A673 (cell line): ENCODE measurements at places on chromosomes 12 and 14.

DNA sequence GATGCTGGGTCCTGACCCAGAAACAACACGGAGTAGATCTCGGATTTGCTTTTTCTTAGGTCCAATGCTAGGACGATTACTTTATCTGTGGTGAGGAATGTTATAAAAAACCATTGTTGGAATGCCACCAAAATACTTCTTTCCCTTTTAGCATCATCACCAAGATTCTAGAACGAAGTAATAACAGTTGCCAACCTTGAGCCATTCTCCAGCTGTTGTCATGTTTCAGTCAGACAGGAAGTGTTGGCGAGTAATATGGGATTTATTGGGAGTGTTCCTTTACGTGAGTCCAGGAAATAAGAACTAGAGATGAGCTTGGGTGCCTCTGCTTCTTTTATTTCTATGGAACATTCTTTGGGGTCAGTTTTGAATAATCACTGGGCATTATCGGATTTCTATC, 892.9 kb downstream of the DIO2 start:
- DNase-seq = no peak

- DNase-seq = no peak
These were observed 50.8 kb downstream of the PPP2R5E start for GRCh38 chr14:63492391-63492790.

- DNase-seq = no peak
These were observed 37.6 kb downstream of the ACADS start for GRCh38 chr12:120763250-120763649.

- no peak for DNase-seq
These were observed 247.5 kb downstream of the SLC16A7 start for GRCh38 chr12:59843260-59843843.

DNA sequence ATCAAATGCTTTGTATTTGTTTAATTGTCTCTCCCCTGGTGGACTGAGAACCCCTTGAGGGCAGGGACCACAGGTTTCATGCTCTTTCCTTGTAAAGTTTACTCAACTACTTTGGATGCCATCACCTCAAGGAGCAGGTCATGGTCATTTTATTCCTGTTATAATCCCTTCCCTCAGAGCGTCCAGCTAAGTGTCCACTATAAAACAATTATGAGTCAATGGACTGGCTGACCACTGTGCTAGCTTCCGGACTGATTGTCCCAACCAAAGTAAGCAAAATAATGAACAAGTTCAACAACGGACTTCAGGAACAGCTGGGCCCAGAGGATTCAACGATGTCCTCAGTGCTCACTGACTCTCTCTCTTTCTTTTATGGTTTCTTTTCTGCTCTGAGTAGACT, 18.2 kb downstream of the AK7 start:
- no peak for DNase-seq

GRCh38 chr14:22403296-22403695, 185.7 kb downstream of the DAD1 start:
- DNase-seq = no peak

GRCh38 chr12:43237238-43237879, 314.6 kb downstream of the ADAMTS20 start:
- no peak for DNase-seq

DNA sequence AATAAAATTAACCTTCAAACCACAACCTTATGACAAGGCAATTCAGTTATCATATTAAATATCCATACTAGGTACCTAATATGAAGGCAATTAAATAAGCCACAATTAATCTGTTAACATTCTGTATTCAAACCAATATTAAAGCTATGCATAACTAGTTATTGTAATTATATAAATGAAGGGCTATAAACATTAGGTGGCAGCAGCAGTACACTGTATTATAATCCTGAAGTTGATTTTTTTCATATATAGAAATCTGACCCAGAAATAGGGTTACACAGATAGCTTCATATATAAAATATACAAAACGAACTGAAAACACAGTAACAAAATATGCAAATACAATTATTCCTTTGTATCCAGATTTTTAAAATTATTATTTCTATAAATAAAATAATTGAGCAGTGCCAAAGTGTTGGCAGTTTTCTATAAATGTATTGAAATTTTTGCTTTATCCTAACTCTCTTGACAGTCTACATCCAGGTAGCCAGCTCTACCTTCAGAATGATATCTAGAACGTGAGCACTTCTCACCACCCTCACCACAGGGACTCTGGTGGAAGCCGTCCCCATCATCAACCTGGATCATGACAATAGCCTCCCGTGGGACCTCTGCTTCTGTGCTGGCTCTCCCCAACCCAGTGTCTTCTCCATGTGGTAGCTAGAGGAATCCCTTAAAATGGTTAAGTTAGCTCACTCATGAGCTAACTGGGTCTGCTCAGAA, 136.2 kb downstream of the MED13L start:
- peak; percentile 40 for DNase-seq

- no peak for DNase-seq
These were observed 979 bp downstream of the DDX54 start for GRCh38 chr12:113184098-113184899.

- DNase-seq = no peak
These were observed 3.1 kb downstream of the MYH7 start for GRCh38 chr14:23432102-23432925.

GRCh38 chr12:52645120-52645761, 6.8 kb downstream of the KRT2 start:
- no peak for DNase-seq

DNA sequence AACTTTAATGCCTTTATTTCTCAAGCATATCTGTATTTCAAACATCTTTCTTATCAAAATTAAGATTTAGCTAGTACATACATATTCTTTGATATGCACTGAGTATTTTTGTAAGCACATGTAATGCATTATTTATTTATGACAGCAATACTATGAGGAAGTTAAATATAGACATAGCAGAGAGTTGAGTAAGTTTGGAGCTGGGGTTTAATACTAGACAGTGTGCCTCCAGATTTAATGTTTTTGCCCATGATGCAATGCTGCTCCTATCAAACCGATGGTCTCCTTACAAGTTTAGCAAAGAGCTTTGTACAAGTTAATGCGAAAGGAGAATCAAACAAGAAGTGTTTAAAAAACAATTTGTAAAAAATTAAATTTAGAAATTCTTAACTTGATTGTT, 826.6 kb upstream of the MGAT4C start:
- DNase-seq = no peak

DNA sequence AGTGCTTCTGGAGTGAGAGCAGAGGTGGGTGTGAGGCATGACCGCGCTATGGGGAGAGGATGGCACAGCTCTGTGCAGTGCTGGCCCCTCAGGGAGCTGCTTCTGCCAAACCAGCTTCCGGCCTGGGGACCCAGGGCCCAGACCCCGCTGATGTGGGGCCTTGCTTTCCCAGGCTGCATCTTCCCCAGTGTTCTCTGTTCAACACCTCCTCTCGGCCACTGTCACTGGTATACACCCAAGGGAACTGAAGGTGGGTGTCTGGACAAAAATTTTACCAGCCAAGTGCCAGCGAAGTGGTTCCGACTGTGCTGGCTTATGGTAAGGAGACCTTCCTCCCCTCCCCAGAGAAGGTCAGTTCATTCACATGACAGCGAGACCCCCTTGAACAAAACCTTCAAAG, 179.1 kb downstream of the AACS start:
- no peak for DNase-seq

DNA sequence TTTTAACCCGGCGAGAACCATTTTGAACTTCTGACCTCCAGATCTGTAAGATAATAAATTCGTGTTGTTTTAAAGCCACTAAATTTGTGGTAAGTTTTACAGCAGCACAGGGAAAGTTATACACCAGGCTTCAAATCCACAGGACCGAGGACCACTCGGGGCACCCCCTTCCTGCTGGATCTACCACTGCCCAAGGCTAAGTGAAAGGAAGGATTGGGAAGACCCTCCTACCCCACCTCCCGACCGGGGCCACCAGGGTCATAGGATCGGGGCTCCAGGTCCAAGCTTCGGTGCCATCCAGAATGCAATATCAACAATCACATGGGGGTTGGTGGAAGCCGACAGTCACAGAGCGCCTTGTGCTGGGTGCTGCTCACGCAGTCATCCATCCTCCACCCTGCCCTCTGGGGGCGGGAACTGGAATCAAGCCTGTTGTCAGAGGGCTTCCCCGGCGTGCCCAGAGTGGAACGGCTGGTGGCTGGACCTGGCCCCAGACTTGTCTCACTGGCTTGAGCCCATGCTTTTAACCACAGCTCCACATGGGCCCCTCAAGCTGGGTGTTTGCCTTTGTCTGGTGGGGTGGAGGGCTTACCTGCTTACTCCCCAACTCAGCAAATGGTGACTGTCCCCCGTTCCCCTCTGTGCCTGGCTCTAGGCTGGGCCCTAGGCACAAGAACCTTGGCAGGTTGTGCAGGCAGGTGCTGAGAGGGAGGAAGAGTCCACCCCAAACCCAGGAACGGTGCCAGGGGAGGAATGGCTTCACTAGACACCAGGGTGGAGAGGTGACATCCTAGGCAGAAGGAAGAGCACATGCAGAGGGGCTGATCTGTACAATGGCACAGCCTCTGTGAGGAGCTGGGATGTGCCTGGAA, 180.3 kb upstream of the RTL1 start:
- peak; percentile 42 for DNase-seq

- DNase-seq = no peak
These were observed 26.9 kb downstream of the GLIPR1L1 start for GRCh38 chr12:75361408-75361807.

- no peak for DNase-seq
These were observed 36.8 kb upstream of the MYL2 start for GRCh38 chr12:110957159-110957558.

DNA sequence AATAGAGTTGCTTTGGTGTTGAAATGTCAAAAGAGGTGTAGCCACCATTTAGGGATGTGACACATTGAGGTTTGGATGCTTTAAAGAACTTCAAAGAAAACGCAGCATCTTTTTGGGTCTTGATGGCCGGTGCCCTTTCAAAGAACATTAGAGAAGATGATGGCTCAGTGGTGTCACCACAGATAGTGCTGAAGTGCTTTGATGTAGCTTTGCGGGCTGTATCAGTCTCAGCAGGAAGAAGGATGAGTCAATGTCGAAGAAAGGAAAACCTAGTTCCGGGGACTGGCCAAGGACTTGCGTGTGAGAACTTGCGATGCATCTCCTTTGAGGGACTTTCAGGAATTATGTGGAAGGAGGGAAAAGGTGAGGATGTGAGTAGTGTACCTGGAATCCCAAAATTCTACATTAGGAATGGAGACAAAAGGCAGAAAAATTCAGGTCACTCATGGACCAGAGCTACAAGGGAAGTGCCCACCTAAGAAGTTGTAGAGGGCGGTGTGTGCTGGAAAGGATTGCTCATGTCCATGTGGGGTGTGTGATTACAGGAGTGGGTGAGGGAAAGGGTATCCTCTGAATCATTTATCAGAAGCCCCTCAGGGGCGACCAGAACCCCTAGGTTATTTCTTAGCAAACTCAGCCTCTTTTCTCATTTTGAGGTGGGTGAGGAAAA, 39.7 kb upstream of the GZMB start:
- no peak for DNase-seq

GRCh38 chr14:41490323-41490722, 116.4 kb upstream of the LRFN5 start:
- no peak for DNase-seq
